Stimulated activated CD4-positive, alpha-beta T cell treated with anti-CD3 and anti-CD28 coated beads, Interleukin-4, amount 100 ng/mL, for 1 hour (primary cell): ENCODE measurements at places on chromosomes 12 and 14.

DNA sequence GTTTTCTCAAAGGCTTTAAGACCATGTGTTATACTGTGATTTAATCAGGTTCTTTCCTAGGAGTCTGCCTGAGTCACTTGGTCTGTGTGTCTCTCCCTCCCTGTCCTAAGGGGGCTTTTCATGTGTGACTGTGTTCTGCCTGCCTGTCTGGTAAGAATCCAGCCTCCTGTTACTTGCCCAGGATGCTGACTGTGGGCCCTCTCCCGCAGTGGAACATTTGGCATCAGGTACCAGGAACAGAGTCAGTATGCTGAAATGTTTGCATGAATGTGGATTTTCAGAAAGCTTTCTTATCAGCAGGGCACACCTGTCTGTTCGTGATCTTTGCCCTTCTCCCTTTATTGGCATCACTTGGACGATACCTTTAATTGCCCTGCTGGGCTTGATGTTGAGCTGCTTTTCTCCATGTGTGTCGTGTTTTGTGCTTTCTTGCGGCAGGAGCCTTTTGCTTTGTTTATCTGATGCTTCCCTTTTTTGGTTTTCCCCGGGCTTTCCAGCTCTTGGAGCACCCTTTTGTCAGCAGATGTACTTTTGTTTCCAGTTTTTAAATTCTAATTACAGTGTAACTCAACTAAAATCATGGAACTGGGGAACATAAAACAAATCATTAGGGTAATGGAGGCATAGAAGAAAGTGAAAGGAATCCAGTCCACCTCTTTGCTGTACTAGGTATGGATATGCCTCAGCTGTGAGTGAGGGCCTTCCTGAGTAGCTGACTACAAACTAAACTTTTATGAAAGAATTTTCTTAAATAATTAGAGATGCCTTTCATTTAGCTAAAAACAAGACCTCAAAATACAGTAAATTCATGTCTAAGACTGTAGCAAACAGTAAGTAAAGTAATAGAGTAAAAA, 72.5 kb downstream of the TRAF3 start:
- no peak for DNase-seq

DNA sequence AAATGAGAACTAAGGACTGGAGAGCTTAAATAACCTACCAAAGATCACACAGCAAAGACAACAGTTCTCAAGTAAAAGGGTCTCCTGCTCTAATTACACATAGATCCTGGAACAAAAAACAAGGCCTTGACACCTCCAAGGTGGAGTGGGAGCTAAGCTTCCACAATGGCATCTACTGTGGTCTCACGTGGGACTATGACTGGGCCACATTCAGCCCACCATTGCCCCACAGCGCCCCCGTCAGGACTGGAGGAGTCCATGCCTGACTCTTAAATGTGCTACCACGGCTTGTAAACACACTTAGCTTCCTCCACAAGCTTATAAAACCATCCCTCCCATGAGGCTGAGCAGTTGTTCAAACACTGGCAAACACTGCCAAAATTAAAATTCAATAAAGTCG, 88.5 kb downstream of the GCH1 start:
- DNase-seq: peak; percentile 19

- no peak for DNase-seq
Observed at GRCh38 chr14:49972131-49972671, 79.3 kb downstream of the ARF6 start.

- DNase-seq: no peak
Observed at GRCh38 chr12:4960030-4960429, 50.3 kb downstream of the KCNA1 start.

DNA sequence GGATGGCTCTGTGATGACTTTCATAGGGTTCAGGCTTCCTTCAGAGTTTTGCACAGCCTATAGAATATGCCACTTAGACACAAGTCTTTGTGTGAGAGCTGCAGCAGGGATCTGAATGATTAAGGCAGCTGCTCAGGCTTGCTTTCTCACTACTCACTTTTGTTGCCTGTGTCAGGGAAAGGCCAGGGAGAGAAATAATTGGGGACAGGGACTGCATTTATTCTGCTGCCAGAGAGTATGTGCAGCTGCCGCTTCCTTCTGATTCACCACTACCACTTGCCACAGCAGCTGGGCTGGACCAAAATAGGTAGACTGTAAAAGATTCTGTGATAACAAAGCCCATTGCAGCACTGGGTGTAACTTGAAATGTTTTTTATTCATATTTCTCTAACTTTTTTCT, 49.7 kb downstream of the TRMT5 start:
- DNase-seq: no peak

DNA sequence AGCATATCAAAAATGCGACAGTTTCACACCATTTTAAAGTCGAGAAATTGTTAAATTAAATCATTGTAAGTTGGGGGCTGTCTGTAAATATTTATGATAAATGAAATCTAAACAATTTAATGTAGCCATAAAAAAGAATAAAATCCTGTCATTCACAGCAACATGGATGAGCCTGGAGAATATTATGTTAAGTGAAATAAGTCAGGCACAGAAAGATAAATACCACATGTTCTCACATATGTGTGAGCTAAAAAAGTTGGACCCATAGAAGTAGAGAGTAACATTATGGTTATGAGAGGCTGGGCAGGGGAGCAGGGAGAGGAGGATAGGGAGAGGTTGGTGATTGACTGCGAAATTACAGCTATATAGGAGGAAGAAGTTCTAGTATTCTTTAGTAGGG, 135.9 kb downstream of the GARIN6 start:
- DNase-seq: no peak

GRCh38 chr14:35201066-35201465, 78.7 kb downstream of the PRORP start:
- DNase-seq: no peak

DNA sequence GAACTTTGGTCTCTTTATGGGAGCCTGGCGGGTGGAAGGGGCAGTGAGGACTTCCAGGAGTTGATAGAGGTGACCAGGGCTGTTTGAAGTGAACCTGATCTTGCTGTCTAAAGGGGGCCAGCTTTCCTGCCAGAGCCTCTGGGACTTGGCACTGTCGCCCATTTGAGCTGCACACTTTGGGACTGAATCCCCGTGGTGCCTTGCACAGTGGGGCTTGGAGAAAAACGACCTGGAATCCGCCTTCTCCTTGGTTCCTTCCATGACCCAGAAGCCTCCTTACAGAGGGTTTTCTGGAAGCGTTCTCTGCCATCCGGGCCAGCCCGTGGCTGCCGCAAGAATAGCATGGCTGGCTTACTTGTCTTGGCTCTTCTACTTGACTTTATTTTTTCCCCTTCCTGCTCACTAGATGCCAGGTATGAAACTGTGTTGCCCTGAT, 2.0 kb downstream of the RFLNA start:
- no peak for DNase-seq

GRCh38 chr14:52840877-52841276, 49.5 kb upstream of the GNPNAT1 start:
- DNase-seq: no peak

DNA sequence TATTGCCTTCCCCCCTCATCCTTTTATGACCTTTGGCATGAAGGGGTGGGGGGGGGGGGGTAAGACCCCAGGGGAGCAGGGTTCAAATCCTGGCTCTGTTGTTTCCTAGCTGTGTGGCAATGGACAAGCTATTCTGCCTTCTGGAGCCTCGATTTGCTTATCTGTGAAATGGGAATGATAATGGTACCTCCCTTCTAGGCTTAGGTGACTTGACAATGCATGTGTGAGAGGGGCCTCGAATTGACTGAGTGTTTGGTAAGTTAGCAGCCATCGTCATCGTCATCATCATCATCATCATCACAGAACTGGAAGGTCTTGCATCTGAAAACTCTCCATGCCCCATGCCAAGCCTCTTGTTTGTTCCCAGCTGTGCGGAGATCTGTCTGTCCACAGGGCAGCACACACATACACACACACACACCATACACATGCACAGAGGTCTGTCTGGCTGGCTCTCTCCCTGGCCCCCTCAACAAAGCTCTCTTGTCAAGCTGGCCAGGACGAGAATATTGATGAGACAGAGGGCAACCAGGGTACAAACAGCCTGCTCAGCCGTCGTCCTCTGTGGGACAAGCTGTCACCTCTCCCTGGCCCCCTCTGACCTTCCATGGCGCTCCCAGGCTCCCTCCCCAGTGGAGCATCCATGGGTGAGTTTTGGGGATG, 5.9 kb upstream of the SDS start:
- no peak for DNase-seq

DNA sequence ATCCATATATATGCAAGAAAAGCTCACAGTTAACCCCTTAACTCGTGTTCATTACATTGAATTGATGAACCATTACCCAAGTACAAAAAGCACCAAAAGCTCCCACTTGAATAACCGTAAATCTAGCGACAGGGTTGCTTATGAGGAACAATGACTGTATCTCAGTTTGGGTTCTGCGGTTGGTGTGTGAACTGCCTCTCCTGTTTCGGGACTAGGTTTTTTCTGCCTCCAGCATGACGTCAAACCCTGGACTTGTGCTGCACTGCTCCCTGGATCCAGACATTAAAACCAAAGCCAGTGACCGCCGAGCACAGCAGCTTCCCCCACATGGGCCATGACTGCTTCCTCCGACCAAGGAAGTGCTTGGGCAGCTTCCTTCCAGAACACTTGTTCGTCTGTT, 77.7 kb downstream of the SETD3 start:
- no peak for DNase-seq

- no peak for DNase-seq
Observed at GRCh38 chr12:70247653-70248199, 4.5 kb downstream of the CNOT2 start.

DNA sequence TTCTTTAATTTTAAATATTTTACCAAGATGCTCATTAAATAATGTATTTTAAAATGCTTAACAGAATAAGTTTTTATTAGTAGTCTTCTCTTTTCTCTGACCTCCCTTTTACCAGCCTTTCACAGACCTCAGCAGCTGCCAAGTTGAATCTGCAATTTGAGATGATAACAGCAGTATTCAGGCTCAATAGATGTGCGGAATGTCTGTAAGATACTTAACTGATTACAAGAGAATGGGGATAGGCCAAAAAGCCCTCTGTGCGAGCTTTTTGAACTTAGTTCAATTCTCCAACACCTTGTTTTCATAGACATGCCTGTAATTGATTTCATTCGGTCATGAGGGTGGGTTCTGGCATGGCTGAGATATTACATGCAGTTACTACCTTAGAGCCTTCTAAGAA, 277.2 kb downstream of the TMTC2 start:
- no peak for DNase-seq

DNA sequence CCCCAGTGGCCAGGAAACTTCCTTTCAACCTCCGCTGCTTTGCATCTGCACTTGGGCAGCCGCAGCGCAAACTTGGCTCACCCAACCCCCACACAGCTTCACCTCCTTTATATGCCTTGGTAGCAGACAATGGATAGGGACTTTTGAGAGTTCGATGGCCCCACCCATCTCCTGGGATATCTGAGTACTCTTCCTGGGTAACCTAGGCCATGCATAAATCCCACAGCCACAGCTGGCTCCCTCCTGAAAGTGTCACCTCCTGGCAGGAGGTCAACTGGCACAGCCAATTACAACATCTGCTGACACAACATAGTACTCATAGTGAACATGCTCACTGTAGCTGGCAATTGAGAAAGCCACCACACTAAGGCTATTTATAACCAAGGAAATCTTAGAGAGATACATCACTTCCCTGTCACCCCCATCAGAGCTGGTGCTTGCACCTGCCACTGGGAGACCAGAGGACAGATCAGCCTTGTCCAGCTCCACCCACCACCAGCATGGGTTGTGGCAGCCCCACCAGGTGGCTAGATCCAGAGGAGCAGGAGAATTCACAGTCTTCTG, 410.0 kb downstream of the SYT1 start:
- DNase-seq: no peak

GRCh38 chr12:71183846-71184245, 26.0 kb upstream of the TSPAN8 start:
- DNase-seq: no peak

DNA sequence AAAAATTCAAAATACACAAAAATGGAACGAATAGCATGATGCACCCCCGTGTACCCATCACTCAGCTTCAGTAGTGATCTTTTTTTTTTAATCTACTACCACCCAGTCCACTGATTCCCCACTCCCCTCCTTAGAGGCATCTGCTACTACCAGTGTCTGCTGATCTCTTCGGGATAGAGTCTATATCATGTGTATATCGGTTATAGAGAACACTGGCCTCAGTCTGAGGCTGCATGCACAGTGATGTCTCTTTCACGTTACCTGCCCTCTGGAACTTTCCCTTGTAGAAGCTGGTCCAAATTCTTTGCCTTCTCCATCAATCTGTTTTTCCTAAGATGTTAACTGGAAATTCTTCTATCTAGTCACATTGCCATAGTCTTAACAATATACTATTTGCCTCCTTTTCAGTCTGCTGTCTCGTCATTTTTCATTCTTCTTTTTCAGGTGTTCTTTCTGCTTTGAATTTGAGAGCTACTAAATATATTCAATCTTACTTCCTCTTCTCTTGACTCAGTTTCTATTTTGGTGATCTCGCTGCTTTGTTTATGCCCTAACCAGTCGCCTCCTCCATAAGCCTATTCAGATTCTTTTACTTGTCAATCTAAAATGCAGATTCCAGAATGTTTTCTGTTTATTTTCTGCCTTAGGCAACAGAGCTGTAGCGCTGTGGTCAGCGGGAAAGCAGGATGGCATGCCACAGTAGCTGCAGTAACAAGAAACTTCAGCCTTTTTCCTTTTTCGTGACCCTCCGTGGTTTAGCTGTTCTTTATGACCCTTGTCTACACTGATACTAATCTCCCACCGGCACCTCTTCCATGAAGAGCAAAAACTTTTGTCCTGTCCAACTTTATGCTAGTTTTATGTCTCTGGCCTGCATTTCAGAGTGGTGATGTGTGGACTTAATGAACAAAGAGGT, 67.0 kb downstream of the FBXW8 start:
- no peak for DNase-seq

GRCh38 chr14:54147282-54147681, 190.7 kb upstream of the BMP4 start:
- DNase-seq: no peak

- no peak for DNase-seq
Observed at GRCh38 chr14:89164168-89165073, 252.6 kb downstream of the FOXN3 start.

- no peak for DNase-seq
Observed at GRCh38 chr12:49352351-49352750, 5.7 kb downstream of the DNAJC22 start.
